ENCODE measurements at places on chromosomes 7 and 10.

DNA sequence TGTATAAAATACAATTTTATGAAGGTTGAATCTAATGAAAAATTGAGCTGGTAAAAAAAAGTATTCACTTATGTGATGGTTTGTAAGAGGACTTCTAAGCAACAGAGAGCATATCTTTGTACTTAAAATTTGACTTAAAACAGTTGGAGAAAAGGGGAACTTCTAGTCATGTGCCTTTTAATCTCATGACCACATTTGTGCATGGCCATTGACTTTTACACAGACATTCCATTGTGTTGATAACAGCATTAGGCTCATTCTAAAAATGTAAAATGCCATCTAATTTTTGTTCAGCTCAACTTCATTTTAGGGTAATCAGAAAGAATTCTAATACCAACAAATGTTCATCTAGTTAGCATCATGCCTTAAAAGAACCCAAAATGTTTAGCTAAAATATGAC is 119.9 kb downstream of the HPSE2 start:
- no peak for DNase-seq

DNA sequence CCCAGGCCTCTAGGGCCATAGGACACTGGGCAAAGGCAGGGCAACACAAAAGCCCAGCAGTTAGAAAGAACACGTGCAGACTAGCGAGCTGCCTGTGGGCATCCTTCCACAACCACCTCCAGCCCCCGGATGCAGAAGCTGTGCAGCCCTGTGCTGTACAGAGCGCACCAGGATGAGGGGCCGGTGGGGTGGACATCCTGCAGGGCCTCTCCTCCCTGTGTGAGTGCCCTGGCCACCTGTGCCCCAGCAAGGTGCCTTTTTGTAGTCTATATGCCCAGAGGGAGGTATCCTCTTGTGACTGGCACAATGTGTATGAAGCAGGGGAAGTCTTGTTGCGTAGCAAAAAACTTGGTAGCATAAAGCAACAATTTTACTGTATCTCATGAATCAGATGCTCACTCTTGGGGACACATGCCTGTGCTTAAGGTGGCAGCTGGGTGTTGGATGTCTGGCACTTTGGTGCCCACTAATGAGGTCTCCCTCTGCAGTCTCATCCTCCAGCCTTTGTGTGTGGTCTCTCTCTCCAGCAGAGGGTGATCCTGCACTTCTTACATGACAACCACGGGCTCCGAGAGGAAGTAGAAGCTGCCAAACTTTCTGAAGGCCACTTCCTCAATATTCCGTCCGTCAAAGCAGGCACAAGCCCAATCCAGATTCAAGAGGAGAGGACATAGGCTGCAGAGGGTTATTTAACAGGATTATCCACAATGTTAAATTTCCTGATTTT is 8.7 kb downstream of the NCAPG2 start:
- DNase-seq: peak; percentile 92

GRCh38 chr7:54543051-54543488 is 895 bp downstream of the VSTM2A start:
- DNase-seq: peak; percentile 27

GRCh38 chr7:68733219-68734153 is 864.8 kb upstream of the AUTS2 start:
- no peak for DNase-seq

GRCh38 chr10:69644658-69645295 is 14.7 kb downstream of the FAM241B start:
- peak; percentile 70 for DNase-seq

GRCh38 chr7:92336662-92337340 is 91.0 kb downstream of the ANKIB1 start:
- DNase-seq: no peak

DNA sequence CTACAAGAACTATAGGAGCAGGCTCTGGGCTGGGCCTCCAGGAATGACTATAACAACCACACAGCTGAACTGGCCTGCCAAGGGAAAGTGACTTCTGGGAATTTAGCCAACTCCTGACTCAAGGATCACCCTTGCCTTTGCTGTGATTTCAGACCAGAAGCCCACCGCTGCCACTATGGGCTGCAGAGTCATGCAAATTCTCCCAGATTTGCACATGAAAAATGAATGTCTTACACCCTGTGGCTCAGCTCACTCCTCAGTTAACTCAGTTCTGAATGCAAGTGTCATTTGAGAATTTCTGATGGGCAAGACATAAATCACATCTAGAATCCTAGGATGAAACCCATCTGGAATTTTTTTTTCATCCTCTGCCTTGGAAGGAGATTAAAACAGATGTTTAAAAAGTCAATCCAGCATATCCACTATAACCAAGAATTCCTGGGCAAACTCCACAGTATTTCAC is 186.5 kb upstream of the BET1 start:
- no peak for DNase-seq

DNA sequence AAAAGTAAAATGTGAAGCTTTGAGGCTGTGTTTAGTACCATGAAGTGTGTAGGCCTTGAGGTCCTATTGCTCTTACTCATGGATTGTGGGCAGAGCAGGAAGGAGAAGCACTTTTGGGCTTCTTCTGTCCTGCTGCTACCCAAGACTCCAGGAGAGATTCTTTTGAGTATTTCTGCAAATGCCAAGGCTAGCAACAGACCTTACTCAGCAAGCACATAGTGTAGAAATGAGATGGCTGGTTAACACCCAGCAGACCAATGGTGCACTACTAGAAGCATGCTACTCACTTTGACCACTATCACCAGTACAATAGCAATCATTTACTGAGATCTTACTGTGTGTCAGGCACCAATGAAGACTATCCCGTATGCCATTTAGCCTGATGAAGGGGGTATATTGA is 3.2 kb downstream of the PLPP4 start:
- no peak for DNase-seq
